ENCODE measurements at places on chromosomes 16 and 17.

GRCh38 chr17:63774969-63775265 lies 947 bp downstream of the DDX42 start:
- no peak for DNase-seq

- DNase-seq: no peak
Measured at GRCh38 chr16:67796099-67796718, 10.2 kb downstream of the RANBP10 start.

DNA sequence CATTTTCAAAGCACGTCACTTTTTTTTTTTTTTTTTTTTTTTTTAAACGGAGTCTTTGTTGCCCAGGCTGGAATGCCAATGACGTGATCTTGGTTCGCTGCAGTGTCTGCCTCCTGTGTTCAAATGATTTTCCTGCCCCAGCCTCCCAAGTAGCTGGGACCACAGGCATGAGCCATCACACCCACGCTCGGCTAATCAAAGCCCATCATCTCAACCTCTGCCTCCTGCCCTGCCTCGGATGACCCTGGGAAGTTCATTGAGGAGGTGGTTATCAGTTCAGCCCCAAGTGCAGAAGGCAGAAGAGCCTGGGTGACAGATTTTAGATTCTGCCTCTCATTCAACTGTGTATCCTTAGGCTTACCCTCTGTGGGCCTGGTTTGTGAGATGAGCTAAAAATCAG lies 484.9 kb upstream of the EEF2KMT start:
- no peak for DNase-seq

DNA sequence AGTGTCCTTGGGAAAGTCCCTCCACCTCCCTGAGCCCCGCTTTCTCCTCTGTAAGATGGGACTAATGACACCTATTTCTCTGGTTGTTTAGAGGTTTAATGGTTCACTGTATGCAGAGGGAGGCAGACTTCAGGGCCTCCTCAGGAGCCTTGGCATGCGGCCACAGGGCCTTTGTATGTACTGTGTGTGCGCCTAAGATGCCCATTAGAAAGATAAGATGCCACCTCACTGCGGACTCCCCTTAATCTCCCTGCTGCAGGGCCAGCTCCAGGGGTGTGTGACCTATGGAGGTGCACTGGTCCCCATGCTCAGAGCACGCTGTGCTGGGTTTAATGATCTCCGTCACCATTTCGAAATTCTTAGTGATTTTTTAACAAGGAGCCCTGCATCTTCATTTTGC lies 59.3 kb downstream of the TMEM235 start:
- no peak for DNase-seq

DNA sequence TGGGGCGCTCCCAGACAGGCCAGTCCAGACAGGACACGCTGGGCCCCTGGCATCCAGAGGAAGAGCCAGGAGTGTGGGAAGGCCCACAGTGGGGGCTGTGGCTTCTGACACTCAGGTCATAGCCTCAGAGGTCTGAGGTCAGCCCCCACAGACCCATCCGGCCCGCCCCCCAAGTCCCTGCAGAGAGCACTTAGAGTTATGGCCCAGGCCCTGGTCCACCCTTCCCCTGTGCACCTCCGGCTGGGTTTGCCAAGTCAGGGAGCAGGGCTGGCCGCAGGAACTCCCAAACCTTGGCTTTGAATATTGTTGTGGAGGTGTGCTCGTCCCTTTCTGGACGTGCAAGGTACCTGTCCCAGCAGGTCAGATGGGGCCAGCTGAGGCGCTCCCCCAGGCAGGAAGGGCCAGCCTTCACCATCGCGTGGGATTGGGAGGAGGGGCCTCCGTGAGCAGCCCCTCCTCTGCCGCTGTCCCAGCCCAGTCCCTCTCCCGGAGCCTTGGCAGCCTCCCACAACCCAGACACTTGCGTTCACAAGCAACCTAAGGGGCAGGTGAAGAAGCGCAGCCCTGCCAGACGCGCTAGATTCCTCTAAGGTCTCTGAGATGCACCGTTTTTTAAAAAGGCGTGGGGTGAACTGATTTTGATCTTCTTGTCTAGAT lies 74.6 kb downstream of the SOCS1 start:
- no peak for DNase-seq

- DNase-seq: no peak
Measured at GRCh38 chr17:65593092-65593854, 31.8 kb upstream of the AXIN2 start.

DNA sequence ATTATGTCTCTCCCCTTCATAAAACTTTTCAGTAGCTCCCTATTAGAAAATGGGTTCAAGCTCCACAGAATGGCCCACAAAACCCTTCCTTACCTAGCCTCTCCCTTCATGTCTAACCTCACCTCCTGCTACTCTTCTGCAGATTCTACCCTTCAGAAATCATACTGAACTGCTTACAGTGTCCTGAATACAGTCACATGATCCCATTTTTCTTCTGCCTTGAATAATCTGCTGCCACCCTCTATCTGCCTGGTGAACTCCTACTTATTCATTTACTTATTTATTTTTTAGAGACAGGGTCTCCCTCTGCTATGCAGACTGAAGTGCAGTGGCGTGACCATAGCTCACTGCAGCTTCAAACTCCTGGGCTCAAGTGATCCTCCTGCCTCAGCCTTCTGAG lies 15.0 kb downstream of the LASP1NB start:
- DNase-seq: no peak

Measured in aorta (tissue), 5 donors.